ENCODE measurements at places on chromosomes 6 and 20. TPM values are rescaled to one million over a fixed set of nuclear protein-coding genes. Genes with fewer than 3 reads are reported as not detected.

- DNase-seq = peak; percentile 28
Observed at GRCh38 chr20:19659448-19659847, 98.6 kb upstream of the RIN2 start.

DNA sequence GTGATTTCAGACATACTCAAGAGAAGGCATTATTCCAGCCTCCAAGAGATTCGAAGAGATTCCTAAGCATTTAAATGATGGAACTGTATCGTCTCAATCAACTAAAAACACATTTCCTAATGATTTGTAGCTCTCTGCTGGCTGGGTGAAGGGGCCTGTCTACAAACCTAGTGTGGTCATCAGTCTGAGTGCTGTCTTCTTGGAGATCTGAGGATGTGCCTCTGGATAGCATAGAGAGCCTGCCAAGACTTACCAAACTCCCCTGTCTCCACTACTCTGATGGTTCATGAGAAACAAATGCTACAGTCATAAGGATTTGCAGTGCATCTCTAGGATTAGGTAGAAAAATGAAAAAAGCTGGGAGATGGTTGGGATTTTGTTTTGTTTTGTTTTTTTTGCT, 176.9 kb upstream of the CITED2 start:
- DNase-seq = no peak

DNA sequence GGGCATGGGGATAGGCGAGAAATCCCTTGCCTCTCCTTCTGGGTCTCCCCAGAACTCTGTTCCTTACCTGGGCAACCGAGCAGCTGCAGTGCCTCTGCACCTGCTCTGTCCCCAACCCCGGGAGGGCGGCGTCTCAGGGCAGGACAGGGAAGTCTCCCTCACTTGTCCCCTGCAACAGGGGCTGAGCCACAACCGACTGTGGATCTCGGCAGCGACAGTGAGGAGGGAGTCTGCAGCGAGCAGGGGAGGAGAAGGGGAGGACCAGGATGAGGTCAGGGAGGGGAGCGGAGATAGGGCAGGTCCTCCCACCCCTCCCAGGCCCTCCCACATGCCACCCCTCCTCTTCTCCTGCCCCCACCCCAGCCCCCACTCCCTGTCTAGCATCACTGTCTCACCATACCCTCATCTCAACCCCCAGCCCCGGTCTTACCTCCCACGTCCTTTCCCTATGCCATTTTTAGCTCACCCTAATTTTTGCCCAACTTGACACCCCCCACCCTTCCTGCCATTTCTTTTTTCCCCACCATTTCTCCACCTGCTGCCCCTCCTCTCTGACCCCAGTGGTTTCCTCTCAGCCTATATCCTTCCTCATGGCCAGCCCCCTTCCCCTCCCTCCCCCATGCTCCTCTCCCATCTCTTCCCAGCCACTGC, at the start of gene TNXB:
Gene TNXB (minus strand): TSS at position 225 of the 651 bp plus-strand sequence. CDS start 11,140 bp downstream, outside the sequence.
- no peak for DNase-seq

DNA sequence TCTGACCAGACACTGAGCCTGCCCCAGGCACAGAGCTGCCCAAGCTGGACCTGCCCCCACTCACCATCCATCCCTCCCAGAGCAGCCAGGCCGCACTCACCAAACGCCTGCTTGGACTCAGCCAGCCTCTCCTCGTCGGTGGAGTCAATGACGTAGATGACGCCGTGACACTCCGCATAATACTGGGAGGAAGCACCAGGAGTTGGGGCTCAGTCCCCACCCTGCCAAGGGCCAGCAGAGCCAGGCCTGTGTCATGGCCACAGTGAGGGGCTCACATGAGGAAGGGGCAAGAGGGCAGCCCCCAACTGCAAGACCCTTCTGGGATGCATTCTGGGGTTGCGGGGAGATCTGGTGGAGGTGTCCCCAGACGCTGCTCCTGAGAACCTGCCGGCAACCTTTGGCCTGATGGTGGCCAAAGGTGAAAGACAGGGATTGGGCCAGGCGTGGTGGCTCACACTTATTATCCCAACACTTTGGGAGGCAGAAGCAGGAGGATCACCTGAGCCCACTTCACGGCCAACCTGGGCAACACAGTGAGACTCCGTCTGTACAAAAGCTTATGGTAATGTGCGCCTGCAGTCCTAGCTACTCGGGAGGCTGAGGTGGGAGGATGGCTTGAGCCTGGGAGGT, 5.6 kb downstream of the ARFRP1 start:
- peak; percentile 18 for DNase-seq

Gene SLC22A2
- polyA plus RNA-seq = not detected

DNA sequence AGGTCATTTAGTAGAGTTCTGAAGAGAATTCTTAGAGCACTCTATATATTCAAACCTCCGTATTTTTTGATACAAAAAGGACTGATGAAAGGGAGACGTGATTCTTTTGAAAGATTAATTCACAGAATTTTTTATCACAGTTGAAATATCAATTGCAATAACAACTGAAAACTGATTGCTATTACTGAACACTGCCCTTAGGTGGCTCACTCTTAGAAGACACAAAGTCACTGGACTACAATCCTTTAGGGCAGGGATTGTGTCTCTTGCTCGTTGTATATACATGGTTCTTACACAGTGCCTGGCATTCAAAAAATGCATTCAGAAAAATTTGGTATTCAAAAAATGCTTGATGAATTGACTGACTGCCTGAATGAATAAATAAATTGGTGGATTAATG, 17.1 kb upstream of the CALHM6 start:
- no peak for DNase-seq

Gene LRRN4
- not detected for polyA plus RNA-seq

- DNase-seq = peak; percentile 40
Observed at GRCh38 chr6:13194852-13195251, 133.5 kb downstream of the TBC1D7 start.

DNA sequence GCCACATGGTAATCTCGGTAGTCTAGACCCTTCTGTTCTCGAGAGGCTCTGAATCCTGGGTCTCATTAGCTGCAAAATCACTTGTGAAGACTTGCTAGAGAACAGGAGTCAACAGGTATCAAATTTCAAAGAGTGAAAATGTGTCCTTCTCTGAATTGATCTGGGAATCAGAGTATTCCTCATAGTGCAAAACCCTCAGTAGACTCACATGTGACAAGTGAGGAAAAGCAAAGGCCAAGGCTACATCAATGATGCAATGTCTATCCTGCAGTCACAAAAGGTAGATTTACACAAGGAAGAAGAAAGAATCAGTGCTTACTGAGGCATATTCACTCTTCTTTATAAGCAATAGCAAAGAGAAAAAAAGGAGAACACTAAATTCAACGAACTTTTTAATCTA, 1220.0 kb upstream of the GJE1 start:
- DNase-seq = no peak

- DNase-seq = no peak
Observed at GRCh38 chr6:134405386-134406087, 87.6 kb upstream of the SGK1 start.

Data from adrenal gland (tissue), 19 donors.